Astrocyte (in vitro differentiated cells and primary cell): ENCODE measurements at places on chromosomes 3 and 15. TPM values are rescaled to one million over a fixed set of nuclear protein-coding genes. Genes with fewer than 3 reads are reported as not detected.

The GPR149 gene
- total RNA-seq = not detected in 2 replicates

The RBPMS2 gene
- total RNA-seq = 10.6 and 10.8 TPM in 2 replicates

DNA sequence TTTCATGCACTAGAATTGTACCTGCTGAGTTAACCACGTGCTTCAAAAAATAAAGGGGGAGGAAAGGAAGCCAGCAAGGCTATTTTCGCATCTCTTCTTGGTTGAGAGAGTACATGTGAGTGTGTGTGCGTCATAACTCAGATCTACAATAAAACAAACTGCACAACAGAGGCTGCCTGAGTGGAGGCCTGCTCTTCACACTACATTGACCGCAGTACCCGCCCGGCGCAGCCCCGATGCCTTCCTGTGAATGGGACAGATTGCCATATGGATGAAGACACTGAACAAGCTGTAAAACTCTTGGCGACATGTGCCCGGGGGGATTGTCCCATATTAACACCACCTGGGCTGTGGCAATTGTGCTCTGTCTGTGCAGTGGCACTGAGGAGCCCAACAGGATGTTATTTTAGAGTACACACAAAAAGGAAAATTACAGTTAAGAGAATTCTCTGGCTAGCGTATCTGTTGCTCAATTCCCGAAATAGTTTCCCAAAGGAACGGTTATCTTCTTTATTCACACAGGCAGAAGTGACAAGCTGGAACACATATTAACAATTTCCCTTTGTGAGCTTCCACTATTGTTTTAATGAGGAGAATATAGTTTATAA is 551.5 kb downstream of the FOXP1 start:
- H3K27me3 ChIP-seq = no peaks in the 10 kb centered on the region
- DNase-seq = no peak
- H3K27ac ChIP-seq = no peak overlapping the region

- DNase-seq = no peak
- H3K4me1 ChIP-seq = peaks cover 30% of the 10 kb centered on the region
- no peaks in the 10 kb centered on the region for H3K27me3 ChIP-seq
- H3K36me3 ChIP-seq = no peaks in the 10 kb centered on the region
- H3K27ac ChIP-seq = peak within 1 kb of the TSS; percentile 78
- H3K4me3 ChIP-seq = no peak within 1 kb of the TSS
Observed at GRCh38 chr3:46497556-46498265, at the start of gene RTP3. Gene RTP3, plus strand, starts transcription at chr3:46497976. Its CDS starts 87 bp downstream, at chr3:46498063.

DNA sequence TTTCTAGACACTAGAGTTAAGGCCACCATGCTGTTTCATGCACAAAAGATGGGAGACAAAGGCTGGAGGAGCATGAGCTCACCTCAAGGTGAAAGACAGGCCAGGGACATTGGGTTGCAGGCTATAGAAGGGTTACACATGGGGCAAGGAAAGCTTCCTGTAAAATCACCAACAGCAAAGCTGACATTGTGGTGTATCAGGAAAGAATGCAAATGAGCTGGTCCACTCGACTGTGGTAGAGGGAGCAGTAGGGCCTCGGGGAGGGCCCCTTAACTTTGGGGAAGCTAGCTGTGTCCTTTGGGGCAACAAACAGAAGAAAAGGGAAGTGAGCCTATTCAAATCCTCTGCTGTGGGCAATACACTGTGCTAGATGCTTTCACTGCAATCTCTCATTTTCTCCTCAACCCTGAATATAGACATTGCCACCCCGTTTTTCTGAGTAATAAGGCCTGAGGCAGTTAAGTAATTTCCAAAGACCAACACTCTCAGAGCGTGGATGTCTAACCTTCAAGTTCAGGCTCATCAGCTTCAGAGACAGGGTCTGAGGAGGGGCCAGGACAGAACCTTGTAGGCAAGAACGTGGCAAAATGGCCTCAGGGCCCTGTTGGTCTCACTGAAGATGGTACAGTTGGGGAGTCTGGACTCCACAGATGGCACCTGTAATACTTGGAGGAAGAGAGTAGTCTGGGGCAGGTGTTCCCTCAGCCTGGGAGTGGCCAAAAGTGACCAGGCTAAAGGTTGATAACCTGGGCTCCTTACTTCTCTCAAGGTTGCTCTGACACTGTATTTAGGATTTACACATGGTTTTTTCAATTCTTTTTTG is 24.1 kb downstream of the CX3CR1 start:
- H3K27ac ChIP-seq = no peak overlapping the region
- H3K27me3 ChIP-seq = no peaks in the 10 kb centered on the region
- peaks cover 8% of the 10 kb centered on the region for H3K4me1 ChIP-seq
- DNase-seq = no peak

DNA sequence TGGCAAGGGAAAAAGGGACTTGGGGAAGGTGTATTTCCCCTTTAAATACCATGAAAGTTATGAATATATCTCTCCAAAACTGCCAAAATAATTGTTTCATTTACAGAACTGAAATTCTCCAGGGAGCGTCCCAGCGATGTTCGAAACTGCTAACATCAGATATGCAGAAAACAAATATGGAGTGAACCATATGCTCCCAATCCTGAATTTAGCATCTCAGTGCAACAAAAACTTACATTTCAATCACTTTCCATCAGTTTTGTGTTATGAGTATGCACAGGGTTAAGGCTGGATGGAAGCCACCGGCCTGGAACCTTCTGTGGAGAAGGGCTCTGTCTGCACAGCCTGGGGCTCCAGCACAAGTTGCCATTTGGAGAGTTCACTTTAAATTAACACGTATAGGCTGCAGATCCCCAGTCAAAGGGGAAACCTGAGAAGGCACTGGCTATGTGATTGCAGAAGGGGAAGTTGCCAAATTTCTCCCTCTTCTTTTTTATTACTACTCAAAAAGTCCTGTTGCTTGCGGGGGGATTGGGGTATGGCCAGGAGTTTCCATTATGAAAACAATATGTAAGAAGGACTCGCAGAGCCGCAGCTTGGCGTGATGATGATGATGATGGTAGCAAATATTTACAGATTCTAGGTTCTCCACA is 56.9 kb upstream of the FOXP1 start:
- H3K36me3 ChIP-seq = no peaks in the 10 kb centered on the region
- H3K4me3 ChIP-seq = no peak overlapping the region
- no peaks in the 10 kb centered on the region for H3K4me1 ChIP-seq
- no peak overlapping the region for H3K27ac ChIP-seq

DNA sequence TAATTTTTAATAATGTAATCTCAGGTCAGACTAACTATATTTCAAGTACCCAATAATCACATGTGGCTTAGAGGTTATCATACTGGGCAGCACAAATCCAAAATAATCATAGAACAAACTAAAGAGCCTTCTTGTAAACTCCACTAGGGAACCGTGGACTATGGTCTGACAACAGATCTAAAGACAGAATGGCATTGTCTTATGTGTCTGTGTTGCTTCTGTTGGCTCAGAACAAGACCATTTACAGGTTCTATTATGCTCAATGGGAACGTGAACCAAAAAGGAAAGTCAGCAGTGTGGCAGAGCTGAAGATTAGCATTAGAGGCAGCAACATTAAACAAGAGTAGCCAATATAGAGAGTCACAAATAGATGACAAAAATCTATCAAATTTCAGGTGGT is 74.9 kb downstream of the ETFA start:
- no peaks in the 10 kb centered on the region for H3K27me3 ChIP-seq
- H3K27ac ChIP-seq = no peak overlapping the region
- no peaks in the 10 kb centered on the region for H3K4me1 ChIP-seq

DNA sequence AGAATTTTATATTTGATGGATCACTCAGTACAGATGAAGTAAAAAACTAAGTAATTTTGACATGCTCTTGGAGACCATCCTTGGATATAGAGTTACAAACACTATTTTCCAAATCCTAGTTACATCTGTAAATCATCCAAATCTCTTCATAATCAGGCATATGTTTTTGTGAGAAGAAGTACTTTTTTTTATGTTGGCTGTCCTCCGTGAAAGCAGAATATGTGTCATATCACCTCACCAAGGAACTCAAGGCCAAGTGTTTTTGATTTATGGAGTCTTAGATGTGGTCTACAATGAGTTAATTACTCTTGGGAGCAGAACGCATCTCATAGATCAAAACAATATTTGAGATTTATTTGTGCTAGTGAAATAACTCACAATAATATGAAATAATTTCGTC is 416.5 kb upstream of the TGFBR2 start:
- no peak overlapping the region for H3K4me3 ChIP-seq
- DNase-seq = no peak
- no peaks in the 10 kb centered on the region for H3K36me3 ChIP-seq
- H3K27me3 ChIP-seq = no peaks in the 10 kb centered on the region
- H3K27ac ChIP-seq = no peak overlapping the region
- H3K4me1 ChIP-seq = no peaks in the 10 kb centered on the region

DNA sequence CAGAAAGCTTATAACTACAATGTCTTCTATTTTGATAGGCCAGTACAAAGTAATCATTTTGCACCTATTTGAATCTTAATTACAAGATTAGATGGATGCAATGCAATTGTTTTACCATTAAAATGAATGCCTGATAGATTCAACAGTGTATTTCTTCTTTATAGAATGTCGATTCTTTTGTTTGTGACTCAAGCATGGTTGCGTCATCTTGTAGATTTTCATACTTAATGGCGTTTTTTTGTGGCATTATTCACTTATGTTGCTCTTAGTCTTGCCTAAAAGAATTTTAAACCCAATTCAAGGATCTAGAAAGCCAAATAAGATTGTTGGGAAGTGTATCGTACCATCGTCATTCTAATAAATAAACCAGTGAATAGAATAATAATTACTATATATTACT is 21.4 kb downstream of the ZBTB38 start:
- peaks cover 20% of the 10 kb centered on the region for H3K36me3 ChIP-seq
- DNase-seq = no peak
- H3K4me3 ChIP-seq = no peak overlapping the region

DNA sequence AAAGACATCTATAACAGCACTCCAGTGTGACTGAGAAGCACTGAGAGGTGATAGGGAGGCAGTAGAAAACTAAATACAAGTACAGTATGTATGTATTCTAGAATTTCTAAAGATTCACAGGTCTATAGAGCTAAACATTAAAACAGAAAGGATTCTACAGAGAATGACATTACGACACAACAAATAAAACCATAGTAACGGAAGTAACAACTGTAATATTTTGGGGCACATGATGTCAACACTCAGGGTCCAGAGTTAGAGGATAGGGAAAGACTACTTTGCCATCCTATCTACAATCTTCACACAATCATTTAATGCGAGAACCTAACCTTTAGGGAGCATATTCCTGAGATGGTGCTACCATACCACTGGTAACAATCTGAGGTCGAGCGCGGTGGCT is 13.6 kb downstream of the UBXN7 start:
- H3K4me3 ChIP-seq = no peak overlapping the region
- H3K4me1 ChIP-seq = peaks cover 13% of the 10 kb centered on the region
- no peak for DNase-seq
- no peaks in the 10 kb centered on the region for H3K36me3 ChIP-seq
- H3K27ac ChIP-seq = no peak overlapping the region

DNA sequence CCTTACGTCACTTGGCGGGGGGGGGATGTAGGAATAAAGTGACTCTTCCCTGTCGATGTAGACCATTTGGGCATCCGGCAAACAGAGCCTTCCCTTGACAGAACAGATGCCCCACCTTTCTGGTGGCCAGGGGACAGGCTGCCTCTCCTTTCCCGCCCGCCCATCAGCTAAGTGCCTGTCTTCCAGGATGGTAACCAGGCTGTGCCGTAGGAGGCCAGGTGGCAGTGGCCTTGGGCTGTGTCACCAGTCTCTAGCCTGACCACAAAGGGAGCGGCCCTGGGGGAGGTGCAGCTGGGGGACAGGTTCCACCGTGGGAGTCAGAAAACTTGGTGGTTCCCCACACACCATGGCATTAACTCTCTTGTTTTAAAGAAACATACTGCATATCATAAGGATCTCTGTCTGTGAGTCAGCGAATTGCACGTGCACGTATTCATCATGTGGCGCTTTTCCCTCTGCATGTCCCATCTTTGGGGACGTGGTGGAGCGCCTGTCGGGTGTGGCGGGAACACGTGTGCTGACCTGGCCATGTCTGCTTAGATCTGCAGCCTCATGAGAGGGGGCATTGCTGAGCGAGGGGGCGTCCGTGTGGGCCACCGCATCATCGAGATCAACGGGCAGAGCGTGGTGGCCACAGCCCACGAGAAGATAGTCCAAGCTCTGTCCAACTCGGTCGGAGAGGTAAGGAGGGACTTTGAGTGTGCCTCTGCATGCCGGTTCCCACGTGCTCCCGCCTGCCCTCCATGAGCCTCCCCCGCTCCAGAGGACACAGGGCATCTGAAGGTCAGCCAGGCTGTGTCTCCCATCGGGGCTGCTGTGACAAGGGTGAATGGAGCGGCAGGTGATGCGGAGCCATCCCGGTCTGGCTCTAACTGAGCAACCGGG is 156.0 kb downstream of the NSMCE3 start:
- H3K4me3 ChIP-seq = no peak overlapping the region
- no peaks in the 10 kb centered on the region for H3K36me3 ChIP-seq
- no peak for DNase-seq
- no peak overlapping the region for H3K27ac ChIP-seq
- H3K4me1 ChIP-seq = peaks cover 16% of the 10 kb centered on the region

DNA sequence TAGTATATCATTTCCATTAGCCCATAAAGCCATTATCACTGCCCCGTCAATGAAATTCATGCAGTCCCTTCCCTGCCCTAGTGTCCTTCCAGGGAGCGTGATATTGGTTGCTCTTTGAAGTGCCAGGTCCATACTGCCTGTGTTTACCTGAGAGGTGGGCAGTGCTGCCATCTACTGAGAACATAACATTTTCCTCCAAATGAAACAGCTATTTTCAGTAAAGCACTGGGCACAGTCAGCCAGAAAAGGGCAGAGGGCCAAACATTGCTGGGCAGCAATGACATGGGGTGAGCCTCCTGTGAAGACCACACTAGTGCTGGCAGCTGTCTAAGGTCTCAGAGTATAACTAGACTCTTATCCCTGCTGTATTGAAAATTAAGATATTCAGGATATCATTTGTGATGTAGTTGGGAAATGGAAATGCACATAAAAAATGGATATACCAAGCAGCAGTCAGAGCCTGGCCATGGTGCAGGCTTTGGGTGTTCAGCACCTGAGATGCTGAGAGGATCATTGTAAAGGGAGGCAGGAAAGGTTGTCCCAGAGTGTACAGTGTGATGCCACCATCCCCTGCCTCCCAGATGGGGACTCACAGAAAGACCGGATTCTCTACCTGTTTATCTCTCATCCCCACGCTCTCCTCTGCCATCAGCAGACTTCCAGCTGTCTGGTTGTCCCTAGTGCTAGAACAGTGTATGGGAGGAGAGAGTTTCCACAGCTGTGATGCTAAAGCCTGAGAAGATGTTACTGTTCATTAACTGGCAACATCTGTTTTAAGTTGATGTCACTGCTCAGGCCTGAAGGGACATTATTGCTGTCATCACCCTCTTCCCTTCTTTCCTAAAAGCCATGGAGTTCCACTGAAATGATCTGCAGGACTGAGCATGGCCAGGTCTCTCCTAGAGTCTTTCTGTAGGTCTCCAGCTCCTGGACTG is 108.8 kb downstream of the ARNT2 start:
- DNase-seq = no peak
- H3K36me3 ChIP-seq = no peaks in the 10 kb centered on the region
- no peak overlapping the region for H3K27ac ChIP-seq
- H3K27me3 ChIP-seq = no peaks in the 10 kb centered on the region
- peaks cover 13% of the 10 kb centered on the region for H3K4me1 ChIP-seq

- no peak overlapping the region for H3K4me3 ChIP-seq
- no peak overlapping the region for H3K27ac ChIP-seq
- peak; percentile 11 for DNase-seq
Observed at GRCh38 chr3:50971487-50971924, 296.8 kb downstream of the DOCK3 start.
